ENCODE measurements at places on chromosomes 13 and 19.

DNA sequence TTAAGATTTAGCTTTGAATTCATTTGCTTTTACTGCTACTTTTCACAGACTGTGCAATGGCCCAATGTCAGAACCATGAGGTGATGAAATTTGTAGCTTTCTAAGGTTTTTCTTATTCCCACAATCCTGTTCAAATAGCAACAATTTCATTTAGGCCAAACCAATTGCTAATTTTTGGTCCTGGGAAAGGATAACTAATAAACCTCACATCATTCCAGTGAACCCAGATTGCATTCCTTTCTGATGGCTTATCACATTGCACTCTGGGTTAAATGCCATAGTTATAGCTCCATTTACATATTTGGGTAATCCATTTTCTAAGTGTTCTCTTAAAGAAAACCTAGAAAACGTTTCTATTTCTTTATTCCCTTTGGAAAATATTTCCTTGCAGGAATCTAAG, 22.9 kb upstream of the POMP start:
- DNase-seq, result no peak

- no peak for DNase-seq
Observed at GRCh38 chr19:41638641-41639081, 11.8 kb upstream of the CEACAM4 start.

- no peak for DNase-seq
Observed at GRCh38 chr19:42292042-42292960, 9.6 kb upstream of the PRR19 start.

DNA sequence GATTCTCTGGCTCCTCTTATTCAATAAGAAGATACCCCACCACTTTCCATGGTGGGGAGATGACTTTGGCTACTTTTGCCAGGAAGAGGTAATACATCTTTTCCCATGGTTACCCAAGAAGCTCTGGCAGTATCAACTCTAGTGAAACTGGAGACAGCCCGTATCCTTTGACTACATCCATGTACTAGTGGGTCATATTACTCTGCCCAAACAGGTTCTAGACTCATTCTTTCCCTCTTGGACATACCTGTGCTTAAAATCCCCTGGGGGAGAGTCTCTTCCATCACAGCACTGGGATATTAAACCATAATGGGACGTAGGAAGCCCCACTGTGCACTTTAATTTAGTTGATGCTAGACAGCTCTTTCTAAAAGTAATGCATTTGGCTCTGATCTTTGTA, 144.7 kb upstream of the KLF12 start:
- DNase-seq, result peak; percentile 38

GRCh38 chr13:40943073-40943472, 76.0 kb downstream of the ELF1 start:
- DNase-seq, result no peak

GRCh38 chr13:29260684-29261083, 334.8 kb downstream of the SLC7A1 start:
- no peak for DNase-seq

GRCh38 chr19:41997851-41998229, 3.8 kb upstream of the ATP1A3 start:
- no peak for DNase-seq

GRCh38 chr13:108940121-108940520, 310.7 kb downstream of the MYO16 start:
- no peak for DNase-seq

DNA sequence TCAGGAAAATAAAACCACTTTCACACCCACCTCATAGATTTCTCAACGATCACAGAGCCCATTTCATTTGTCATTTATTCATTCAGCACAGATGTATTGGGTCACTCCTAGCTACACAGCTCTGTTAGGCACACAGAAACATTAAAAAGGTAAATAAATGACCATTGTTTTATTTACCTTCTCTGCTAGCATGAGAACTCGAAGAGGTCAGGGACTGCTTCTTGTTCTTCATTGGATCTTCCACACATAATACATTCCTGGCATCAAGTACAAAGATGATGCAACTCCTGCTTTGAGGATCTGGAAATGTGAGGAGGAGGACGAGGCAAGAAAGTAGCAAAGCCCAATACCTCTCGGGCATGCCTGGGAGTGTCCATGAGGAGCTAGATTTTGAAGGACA, 168.1 kb downstream of the RBM26 start:
- DNase-seq, result peak; percentile 20

- DNase-seq, result no peak
Observed at GRCh38 chr13:97257228-97257755, 35.2 kb downstream of the MBNL2 start.

- DNase-seq, result no peak
Observed at GRCh38 chr13:20727856-20728255, 24.4 kb downstream of the IL17D start.

DNA sequence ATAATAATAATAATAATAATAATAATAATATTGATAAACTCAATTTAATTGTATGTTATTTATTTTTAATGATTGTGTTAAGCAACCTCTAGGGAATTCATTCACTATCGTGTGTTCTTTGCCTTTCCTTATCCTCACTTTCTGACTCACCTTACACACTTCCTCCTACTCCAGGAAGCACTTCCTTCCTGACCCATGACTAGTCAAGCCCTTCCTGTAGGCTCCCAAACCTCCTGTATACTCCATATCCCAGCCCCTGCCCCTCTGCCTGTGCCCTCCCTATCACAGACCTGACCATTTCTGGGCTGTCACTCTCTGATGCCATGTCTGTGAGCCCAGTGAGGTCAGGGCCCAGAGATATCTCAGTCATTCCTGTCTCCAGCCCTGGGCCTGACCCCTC, 7.6 kb downstream of the LGALS4 start:
- DNase-seq, result peak; percentile 59

- no peak for DNase-seq
Observed at GRCh38 chr13:81139987-81140386, 799.1 kb upstream of the SPRY2 start.

DNA sequence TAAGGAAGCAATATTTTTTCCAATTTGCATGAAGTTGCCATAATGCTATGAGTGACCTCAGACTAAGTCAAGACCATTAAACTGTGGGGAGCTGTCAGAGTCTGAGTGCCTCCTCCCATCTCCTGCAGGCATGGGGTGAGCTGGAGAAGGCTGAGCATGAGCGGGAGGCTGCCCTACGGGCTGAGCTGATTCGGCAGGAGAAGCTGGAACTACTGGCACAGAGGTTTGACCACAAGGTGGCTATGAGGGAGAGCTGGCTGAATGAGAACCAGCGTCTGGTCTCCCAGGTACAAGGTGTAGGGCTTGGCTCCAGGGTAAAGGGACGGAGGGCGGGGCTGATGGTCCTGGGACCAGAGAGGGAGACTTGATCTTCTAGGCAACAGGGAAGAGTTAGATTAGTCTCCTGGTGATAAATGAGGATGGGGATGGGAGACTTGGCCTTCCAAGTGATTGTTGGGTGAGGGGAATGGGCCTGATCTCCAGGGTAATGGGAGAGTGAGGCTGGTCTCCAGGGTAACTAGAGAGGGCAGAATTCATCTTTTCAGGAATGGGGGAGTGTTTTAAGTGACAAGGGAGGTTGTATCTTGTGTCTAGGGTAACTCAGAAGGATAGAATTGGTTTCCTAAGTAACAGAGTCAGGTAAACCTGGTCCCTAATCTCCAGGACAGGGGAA, 36.0 kb downstream of the SPTBN4 start:
- peak; percentile 21 for DNase-seq

- DNase-seq, result peak; percentile 84
Observed at GRCh38 chr13:32984857-32985626, 31.2 kb upstream of the KL start.

DNA sequence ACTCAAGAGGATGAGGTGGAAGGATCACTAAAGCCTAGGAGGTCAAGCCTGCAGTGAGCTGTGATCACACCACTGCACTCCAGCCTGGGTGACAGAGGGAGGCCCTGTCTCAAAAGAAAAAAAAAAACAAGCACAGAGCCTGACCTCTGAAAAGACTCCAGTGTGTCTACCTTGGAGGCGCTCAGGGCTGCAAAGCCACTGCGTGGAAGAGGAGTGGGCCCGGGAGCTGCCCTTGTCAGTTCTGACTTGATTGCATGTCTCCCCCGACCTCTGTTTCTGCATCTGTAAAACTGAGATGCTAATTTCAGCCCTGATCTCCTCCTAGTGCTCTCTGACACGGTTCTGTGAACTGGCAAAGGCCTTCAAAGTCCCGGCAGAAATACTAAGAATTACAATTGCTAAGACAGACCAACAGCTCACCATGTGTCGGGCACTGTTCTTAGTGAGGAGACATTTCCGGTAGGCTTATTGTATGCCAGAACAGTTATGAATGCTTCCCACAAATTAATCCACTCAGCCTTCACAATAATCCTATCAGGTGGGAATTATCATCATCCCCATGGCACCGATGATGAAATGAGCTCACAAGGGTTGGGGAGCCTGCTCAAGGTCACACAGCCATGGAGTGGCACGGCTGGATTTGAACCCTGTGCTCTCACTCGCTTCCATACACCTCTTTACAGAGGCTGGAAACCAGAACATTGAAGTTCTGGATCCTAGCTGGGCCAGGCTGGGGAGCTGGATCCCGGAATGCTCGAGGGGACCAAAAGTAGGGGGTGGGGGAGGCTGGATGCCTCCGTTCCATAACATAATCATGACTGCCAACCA, 3.5 kb downstream of the AKT2 start:
- DNase-seq, result no peak

DNA sequence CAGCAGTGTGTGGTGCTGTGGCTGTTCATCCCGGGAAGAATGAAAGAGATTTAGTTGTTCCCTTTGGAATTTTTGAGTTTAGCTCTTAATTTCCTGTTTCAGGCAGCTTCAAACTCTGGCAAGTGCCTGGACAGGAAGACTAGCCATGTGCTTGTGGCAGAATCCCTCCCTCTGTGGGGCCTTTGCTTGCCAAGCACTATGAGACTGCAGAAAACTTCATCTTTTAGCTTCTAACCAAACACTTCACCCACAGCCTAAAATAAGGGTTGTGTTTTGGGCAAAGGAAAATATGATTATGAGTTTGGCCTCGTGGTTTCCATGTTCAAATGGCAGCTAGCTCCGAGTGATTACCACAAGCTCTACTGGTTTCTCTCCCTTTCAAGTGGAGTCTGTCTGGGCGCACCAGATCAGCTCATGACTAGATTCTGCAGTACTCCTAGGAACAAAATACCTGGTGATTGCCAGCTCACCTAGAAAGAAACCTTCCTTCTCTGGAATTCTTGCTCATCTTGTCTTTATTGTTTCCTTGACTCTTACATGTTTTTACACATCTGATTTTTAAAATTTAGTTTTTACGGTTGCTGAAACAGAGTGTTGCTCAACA, 707.5 kb downstream of the SLITRK6 start:
- DNase-seq, result no peak

GRCh38 chr19:28468701-28469459, 744.1 kb downstream of the UQCRFS1 start:
- no peak for DNase-seq

DNA sequence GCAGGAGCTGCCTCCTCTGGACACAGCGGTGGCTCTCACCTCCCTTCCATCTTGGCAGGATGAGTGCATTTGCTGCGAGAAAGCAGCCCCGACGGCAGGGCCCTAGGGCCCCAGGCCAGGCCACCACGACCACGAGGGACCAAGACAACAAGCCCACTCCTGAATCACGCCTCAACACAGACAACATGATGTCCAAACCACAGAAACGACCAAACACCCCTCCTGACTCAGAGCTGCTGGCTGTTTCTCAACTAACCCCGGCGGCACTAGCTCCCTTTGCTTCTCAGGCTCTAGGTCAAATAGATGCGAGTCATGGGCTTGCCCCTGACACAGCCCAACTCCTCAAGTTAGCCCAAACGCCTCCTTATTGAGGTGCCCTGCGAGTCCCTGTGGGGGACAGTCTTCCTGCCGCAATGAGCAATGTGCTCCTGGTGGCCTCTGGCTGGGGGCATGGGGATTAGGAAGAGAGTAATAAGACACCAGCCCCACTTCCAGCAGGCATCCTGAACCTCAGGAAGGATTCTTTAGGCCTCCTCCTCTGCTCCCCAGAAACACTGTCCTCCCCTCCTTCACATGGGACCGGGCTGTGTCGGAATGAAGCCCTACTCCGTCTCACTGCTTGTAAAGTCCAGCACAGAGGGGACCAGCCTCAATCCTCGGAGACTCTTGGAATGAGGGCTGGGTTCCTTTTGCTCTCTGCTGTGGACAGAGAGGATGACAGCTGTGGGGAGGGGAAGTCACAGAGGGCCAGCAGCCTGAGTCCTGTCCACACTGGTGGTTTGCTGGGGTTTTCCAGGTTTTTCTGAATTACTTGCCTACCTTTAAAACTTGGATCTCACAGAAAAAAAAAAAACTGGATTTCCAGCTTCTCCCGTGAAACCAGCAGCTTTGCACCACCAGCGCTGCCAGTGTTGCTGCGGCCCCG, 6.9 kb upstream of the ATF5 start:
- peak; percentile 53 for DNase-seq

- DNase-seq, result peak; percentile 50
Observed at GRCh38 chr19:9584073-9584833, at the start of gene ZNF121. ZNF121 (minus strand) TSS chr19:9584504; CDS start chr19:9568097, 16,407 bp downstream.

GRCh38 chr19:28103921-28104320, 1109.0 kb downstream of the UQCRFS1 start:
- DNase-seq, result no peak

GRCh38 chr19:7482584-7483439, 6.0 kb downstream of the PEX11G start:
- peak; percentile 55 for DNase-seq

GRCh38 chr19:1073063-1073955, 6.3 kb downstream of the ARHGAP45 start:
- no peak for DNase-seq

DNA sequence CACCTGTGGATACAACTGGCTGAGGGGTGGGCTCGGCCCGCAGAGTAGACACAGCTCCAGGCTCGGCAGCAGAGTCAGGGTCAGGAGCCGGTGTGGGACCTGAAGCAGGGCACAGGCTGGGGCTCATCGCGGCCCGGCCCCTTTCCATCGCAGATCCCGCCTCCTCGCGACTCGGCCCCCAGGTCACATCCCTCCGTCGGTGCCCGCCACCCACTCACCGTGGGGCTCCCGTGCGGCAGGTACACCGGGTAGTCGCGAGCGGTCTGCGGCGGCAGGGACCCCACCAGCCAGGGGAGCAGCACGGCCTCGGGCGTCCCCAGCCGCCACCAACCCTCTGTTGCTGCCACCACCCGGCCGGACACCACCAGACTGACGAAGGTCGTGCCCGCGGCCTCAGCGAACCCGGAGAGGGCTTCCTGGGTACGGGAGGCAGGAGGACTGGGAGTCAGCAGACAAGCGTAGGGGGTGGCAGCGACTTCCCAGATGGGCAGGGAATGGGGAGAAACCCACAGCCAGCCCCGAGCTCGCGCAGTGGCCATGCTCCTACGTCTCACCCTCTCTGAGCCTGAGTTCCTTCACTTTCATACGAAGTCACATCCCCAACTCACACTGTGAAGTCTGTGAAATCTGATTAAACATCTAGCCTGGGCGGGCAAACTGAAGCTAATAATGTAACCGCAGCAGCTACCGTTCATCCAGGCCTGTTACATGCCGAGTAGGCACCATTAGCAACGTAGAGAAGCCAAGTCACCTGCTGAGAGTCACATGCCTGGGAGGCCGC, 3.7 kb downstream of the FUZ start:
- DNase-seq, result no peak

All from bronchial epithelial cell (primary cell).